Coronary artery (tissue), 2 donors: ENCODE measurements at places on chromosomes 1 and 21.

DNA sequence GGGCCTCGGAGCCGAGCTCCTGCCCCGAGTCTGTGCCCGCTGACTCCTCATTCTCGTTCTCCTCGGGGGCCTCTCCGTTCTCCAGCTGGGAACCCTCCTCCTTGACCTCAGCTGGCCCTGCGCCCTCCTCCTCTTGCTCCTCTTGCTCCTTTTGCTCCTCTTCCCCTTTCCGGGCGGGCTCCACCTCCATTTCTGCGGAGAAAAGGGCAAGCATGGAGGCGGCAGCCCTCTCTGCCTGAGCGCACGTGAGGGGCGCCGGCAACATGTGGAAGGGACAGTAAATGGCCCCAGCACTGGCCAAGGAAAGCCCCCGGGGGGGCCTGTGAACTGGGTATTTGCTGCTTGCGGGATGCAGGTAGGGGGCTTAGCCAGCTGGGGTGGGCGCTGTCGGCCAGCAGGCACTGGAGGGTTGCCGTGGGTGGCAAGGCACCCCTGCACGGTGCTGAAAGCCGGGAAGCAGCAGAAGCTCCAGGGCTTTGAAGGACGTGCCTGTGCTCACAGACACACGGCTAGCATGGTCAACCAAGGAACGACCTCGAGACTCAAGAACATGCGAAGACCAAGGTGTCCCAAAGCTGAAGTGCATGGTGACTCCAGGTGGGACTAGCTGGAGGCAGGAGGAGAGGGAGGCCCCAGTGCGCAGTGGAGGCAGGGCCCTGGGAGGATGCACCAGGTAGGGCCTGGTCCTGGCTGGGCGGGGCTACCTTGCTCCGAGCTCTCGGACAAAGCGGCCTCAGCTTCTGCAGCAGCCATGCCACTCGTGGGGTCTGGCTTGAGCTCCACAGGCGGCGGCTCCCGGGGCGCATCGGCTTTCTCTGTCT lies 30.7 kb downstream of the ZBTB17 start:
- DNase-seq = no peak

DNA sequence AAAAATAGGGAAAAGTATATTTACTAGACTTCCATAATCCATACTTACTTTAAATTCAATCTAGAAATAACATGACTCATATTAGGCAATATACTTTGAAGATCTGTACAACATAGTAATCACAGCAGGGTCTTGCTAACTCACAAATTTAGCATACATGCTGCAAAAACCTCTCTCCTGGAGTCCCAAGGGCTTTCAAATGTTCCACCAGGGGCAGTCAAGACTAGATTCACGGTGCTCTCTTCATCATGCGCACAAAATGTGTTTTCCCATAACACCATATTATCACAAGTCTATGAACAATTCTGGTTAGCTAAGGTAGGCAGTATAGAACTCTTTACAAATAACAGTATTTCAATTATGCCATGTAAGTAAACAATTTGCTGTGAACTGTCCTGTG lies 45.8 kb downstream of the SSX2IP start:
- DNase-seq = no peak

DNA sequence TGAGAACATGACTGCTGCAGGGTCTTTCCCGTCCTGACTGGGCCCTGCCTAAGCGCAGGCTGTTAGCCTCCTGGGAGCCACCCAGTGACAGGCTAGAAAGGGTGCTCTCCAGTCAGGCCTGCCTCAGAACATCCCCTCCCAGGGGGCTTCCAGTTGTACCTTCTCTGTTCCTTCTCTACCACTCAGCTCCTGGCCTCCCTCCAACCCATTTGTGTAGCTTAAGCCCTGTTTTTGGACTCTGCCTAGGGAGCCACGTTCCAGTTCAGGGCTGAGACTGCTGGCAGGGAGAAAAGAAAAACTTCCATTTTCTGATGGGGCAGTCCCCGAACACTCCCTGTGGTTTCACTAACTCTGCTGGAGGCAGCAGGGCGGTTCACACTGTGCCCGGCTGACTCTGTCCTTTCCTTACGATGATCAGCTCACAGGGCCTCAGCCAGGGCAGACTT lies 15.3 kb upstream of the POU3F1 start:
- no peak for DNase-seq

DNA sequence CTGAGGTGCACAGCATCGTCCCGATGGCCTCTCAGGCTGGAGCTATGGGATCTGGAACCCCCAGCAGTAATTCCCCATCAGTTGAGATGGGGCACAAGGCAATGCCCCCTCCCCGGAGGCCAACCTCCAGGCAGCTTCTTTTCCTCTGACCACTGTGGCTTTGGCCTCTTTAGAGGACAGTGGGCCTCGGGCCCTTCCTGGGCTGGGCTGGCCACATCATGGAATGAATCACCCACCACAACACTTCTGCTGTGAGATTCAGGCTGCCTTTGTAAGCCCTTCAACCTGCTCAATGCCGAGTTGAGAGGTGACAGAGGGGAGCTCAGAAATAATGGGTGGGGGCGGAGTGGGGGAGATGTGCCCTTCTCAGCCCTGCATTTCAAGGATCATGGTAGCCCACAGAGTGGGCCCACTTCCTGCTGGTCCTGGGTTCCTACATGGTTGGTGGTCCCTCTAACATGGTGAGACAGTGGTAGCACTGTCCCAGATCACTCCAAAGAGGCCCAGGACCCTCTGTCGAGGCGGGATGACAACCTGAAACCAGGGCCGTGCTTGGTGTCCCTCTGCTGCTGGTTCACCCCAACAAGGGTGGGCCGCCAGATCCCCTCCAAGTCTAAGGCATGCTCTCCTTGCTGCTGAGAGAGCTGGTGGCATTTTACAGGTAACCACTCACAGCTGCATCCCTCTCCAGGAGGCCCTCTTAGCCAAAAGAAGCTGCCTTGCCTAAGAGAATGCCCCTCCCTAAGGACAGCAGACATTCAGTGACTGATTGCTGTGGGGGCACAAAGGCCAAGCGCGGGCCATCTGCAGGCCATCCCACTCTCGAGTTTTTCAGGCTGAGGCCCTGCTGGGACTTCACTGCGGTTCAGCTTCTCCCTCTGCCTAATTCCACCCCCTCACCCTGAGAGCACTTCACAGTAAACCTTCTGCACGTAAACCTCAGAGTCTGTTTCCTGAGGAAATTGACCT lies 29.7 kb upstream of the EVA1B start:
- no peak for DNase-seq

DNA sequence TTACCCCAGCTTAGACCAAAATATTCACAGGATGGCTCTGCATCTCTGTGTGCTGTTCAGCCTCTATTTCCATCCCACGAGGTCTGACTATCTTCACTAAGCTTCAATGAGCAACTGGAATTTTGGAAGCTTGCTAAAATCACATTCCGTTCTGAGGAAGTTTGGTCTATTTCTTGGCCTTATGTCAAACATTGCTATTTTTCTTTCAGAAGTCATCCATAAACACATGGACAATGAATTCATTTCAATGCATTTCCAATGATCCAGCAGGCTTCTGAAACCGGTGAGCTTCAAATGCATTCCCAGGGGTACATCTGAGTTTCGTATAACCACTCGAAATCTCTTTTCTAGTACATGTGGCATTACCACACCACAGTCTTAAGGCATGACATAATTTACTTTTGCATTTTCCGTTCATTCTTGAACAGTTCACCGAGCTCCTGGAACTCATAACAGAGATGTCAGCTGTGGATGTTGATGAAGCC lies 294.1 kb upstream of the KAZN start:
- no peak for DNase-seq

GRCh38 chr1:209746451-209747165 lies 9.2 kb upstream of the TRAF3IP3 start:
- DNase-seq = no peak

DNA sequence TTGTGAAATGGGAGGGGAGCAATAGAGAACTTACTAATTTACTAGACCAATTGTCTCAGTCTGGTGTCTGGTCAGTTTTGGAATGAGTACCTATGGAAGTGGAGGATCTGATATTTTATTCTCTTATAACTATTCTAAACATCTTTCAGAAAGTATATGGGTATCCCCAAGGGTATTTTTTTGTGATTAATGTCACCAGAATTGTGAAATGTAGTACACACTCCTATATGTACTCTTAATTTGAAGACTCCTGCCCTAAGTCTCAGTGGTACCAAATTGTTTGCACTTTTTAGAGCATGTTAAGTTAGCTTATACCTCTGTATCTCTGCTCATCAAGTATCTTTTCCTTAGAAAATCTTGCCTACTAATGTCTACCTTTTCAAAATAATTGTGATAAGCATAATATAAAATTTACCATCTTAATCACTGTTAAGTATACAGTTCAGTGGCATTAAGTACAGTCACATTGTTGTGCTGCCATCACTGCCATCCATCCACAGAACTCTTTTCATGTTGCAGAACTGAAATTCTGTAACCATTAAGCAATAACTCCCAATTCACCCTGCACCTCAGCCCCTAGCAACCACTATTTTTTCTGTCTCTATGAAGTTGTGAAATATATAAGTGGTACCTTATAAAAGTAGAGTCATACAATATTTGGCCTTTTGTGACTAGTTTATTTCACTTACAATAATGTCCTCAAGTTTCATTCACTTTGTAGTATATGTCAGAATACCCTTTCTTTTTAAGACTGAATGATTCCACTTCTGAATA lies 40.5 kb downstream of the SLC30A7 start:
- no peak for DNase-seq

DNA sequence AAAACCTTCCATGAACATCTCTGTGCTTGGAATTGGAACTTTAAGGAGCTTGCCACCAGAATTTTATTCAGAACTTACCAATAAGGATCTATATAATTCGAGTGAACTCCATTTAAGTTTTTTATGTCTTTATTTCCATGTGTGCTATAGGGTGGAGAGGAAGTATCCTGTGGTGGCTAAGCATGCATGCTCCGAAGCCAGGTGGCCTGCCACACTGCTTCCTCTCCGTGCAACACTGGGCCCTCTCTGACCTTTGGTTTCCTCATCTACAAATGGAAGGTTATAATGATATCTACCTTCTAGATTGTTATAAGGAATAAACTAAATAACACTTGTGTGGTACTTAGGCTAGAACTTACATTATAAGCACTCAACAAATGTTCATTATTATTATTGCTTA lies 382.1 kb downstream of the PTPRC start:
- DNase-seq = no peak

GRCh38 chr1:15696956-15697521 lies 12.9 kb downstream of the PLEKHM2 start:
- no peak for DNase-seq

- DNase-seq = no peak
Measured at GRCh38 chr1:86387916-86388627, 8.1 kb downstream of the ODF2L start.

DNA sequence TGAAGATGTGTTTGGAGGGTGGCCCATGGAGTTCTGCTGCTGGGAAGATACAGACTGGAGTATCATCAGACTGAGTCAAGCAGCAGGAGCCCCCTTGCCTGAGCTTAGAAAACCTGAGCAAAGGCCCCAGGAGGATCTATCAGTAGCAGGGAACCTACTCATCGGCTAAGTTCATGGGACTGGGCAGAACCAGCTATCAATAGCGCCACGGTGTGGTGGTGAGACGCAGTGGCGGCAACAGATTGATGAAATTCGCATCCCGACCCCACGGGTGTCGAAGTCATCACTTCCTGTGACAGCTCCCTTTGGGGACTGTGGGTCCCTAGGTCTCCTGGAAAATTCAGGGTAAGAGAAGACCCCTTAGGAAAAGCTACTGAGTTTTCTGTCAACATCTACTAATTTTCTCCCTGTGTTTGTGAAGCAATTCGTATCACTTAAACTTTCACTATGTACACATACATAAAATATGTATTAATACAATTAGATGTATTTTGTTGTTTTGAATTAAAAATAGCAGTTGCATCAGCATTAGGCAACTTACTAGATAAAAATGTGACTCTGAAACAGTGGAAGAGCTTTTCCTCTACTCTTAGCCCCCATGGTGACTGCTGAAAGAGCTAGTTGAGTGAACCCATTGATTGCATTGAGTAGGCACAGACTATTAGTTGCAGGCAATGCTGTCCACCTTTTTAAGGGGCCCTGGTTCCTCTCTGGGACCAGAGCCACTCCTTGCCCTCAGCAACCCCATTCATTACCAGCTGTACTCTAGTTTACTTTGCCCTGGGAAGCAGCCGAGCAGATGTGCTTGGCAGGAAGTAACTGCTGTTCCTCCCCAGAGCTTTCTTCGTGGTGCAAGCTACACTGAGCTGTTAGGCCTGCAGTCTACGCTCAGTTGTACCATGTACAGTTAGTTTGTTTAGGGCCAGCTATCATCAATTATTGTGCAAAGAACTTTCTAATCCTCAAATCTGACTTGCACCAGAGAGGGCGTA lies 7.3 kb upstream of the CACNA1S start:
- no peak for DNase-seq

- DNase-seq = no peak
Measured at GRCh38 chr1:171740356-171740863, 1.5 kb downstream of the VAMP4 start.

DNA sequence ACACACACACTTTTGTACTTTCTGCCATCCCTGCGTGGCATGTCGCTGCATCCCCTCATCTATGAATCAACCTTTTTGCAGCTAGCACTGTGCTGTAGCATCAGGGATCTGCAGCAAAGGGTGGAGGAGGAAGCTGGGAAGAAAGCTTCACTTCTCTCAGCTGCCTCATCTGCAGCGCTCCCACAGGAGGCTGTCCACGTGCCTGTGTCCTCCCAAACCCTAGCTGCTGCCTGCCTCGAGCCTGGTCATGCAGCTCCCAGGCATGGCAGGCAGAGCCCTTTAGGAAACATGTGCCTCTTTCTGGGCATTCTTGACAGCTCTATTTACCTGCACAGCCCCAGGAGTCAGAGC lies 262.1 kb upstream of the SGIP1 start:
- peak; percentile 80 for DNase-seq

- no peak for DNase-seq
Measured at GRCh38 chr1:175197531-175197930, 5.0 kb upstream of the KIAA0040 start.

GRCh38 chr1:222382171-222382570 lies 165.7 kb downstream of the HHIPL2 start:
- no peak for DNase-seq

DNA sequence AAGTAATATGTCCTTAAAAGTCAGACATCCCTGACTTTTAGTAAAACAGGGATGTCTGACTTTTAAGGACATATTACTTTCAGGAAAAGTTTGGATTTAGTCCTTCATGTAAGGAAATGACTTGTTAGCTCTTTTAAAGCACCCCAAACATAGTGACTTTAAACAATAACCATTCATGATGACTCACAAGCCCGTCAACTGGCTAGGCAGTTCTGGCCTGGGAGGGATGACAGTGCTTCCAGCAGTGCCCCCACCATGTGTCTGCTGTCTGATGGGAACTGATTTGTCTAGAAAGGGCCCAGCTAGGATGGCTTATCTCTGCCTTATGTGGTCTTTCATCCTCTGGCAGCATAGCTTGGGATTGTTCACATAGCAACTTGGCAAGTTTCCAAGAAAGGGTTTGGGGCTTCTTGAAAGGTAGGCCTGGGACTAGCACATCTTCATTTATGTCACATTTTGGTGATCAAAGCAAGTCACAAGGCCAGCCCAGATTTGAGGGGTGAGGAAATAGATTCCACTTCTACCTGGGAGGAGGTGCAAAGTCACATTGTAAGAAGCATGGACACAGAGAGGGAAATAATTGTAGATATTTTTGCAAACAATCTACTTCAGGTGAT lies 143.5 kb downstream of the C1orf94 start:
- no peak for DNase-seq

GRCh38 chr1:227849251-227849650 lies 33.8 kb downstream of the PRSS38 start:
- no peak for DNase-seq

GRCh38 chr1:1430992-1431844 lies 4.3 kb upstream of the VWA1 start:
- DNase-seq = no peak
